Renal pelvis (tissue), 12 donors: ENCODE measurements at places on chromosomes 3 and 15. TPM values are rescaled to one million over a fixed set of nuclear protein-coding genes. Genes with fewer than 3 reads are reported as not detected.

Gene ATP13A5
- 0.22 TPM for polyA plus RNA-seq

Gene CD276
- polyA plus RNA-seq = 156 TPM

Gene TIGIT
- 0.06 TPM for polyA plus RNA-seq

Gene SERPINI2
- polyA plus RNA-seq = 1.0 TPM

Gene GOLGA8R
- 8.0 TPM for polyA plus RNA-seq

Gene ITGA11
- polyA plus RNA-seq = 2.9 TPM

Gene SLC15A2
- polyA plus RNA-seq = 15.8 TPM

Gene FBXW12
- polyA plus RNA-seq = 1.1 TPM

Gene TEX55
- polyA plus RNA-seq = not detected

Gene GNAT1
- polyA plus RNA-seq = not detected

GRCh38 chr3:123053107-123053506 lies 13.7 kb upstream of the PDIA5 start:
- DNase-seq = no peak

- no peak for DNase-seq
Measured at GRCh38 chr3:112687616-112688015, 46.7 kb upstream of the CCDC80 start.

DNA sequence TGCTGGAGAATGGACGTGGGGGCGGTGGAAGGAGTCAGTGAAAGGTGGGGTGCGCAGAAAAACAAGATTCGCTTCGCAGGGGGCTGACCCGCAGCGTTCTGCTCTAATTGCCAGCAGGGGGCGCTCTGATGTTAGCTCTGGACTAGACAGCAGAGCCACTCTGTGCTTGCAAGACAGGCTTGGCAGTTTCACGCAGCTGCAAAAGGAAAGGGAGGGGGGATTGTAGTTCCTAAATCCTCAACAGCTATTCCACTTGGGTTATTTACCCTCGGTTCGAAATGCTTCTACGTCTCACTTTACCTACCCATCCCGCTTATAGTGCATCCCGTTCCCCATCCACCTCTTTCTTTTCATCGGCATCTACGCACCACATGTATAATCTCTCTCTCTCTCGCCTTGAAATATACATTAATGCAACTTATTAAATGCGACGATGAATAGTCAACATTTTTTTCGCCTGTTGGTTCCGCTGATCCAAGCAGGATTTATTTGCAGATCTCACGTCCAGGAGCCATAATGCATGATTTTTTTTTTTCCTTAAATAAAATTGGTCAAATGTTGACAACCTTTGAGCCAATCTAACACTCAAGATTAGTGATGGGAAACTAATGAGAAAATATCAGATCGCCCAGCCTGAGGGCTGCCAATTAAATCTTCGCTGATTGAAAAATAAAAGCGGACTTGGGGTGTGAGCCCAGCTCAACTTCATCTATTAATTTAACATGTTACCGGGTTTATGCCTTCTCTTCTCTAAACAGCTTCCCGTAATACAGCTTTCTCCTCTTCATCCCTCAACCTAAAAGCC lies 216.4 kb downstream of the MEIS2 start:
- peak; percentile 97 for DNase-seq

DNA sequence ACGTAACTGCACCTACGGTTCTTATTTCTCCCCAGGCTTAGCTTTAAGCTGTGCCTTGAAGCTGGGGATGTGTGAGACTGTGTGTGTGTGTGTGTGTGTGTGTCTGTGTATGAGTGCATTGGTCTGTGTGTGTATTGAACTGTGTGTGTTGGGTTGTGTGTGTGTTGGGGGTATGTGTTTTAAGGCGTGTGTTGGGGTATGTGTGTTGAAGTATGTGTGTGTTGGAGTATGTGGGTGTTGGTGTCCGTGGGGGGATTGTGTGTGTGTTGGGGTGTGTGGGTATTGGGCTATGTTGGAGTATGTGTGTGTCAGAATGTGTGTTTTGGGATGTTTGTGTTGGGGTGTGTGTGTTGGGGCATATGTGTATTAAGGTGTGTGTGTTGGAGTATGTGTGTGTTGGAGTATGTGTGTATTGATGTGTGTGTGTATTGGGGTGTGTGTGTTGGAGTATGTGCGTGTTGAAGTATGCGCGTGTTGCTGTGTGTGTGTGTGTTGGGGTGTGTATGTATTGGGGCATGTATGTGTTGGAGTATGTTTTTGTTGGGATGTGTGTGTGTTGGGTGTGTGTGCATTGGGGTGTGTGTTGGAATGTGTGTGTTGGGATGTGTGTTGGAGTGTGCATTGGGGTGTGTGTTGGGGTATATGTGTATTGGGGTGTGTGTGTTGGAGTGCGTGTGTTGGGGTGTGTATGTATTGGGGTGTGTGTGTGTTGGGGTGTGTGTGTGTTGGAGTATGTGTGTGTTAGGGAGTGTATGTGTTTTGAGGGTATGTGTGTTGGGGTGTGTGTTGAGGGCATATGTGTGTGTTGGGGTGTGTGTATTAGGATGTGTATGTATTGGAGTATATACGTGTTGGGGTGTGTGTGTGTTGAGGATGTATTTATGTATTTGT lies 76.4 kb downstream of the LSM3 start:
- DNase-seq = no peak

DNA sequence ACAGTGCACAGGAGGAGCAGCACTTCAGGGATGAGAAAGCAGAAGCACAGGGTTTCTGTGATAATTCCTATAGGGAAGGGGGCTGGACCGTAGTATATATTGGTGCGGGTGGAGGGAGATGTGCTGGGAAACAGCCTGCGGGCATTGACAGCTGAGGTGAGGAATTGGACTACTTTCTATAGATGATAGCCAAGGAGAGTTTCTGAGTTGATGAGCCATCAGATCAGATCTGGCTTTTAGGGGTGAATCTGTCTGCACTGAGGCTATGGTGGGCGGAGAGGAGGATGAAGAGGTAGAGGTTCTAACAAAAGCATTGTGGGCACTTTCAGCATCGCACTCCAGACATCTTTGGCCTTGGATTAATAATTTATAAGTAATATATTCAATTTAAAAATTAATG lies 33.1 kb downstream of the SELENOT start:
- DNase-seq = no peak

- no peak for DNase-seq
Measured at GRCh38 chr15:98731712-98732450, 83.5 kb downstream of the IGF1R start.

DNA sequence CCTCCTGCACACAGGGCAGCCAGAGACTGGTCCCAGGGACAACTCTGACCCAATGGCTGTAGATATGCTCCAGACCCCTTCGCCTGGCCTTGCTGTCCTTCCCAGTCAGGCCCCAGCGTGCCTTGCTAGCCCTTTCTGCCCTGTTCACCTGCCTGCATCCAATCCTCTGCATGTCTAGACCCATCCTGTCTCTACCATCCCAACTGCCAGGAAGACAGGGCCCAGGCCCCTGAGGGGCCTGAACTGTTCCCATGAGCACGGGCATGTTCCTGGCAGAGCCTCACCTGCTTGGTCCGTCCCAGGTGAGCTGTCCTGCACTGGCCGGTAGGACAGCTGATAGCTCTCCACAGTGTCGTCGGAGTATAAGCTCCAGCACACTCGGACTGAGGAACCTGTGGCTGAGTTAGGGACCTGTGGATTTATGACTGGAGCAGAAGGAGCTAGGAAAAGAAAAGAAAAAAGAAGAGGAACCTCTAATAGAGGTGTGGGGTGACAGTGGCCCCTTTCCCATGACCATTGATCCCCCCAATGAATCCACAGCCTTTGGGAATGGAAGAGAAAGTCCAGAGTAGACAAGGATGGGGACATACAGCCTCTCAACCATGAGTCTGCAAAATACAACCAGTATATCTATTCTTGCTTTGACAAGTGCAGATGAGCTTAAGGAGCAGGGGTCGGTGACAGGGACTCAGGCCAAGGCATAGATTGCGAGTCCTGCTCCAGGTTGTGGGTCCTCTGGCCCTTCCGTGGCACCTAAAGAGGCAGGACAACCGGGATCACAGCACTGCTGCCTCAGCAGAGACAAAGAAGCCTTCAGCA lies 33.9 kb downstream of the FSD2 start:
- DNase-seq = no peak

DNA sequence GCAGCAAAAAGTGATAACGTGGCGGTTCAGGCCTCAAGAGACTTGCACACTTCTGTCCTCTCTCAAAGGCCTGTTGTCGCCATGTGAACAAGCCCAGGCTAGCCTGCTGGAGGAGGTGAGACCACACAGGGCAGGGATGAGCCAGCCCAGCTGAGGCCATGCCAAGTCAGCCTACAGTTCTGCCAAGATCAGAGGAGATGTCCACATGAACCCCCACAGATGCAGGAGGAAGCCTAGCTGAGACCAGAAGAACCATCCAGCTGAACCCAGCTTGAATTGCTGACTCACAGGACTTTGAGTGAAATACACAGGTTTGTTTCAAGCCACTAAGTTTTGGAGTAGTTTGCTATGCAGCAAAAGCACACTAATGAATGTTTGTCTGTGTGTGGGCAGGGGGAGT lies 50.3 kb upstream of the SEC13 start:
- no peak for DNase-seq

GRCh38 chr3:30203301-30203700 lies 403.1 kb upstream of the TGFBR2 start:
- DNase-seq = no peak

DNA sequence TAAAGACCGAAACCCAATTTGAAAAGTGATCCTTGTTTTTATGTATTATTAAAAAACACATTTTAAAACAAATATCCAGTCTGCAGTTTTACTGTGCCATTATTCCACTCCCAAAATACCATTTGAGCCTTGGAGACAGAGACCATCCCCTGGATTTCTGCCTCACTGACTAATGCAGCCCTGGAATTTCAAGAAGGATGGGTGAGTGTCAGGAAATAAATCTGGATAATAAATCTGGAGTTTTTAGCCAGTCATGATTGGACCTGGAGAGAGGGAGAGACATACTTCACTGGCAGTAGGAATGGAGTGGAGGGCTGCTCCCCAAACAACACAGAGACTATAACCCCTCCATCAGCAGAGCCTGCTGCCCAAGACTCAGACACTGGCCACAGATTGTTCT lies 123.3 kb downstream of the MYLK start:
- no peak for DNase-seq

DNA sequence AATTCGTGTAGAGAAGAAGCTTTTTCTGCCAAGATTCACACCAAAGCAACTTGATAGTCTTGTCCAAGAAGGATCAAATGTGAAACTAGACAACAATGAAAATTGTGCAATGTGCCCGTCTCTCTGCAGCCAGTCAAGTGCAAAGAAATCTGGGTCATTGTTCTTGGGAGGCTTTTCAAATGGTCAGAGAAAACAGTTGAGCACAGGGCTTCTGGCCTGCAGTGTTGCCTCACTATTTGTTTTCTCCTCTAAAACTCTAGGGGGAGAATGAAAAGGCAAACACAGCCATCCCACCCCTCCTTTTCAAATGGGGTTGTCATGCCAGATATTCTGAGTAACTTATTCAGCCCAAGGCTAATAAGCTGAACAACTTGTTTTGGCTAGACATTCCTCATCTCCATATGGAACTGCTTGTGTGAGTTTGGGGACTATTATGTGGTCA lies 417.6 kb upstream of the CDIN1 start:
- DNase-seq = no peak

DNA sequence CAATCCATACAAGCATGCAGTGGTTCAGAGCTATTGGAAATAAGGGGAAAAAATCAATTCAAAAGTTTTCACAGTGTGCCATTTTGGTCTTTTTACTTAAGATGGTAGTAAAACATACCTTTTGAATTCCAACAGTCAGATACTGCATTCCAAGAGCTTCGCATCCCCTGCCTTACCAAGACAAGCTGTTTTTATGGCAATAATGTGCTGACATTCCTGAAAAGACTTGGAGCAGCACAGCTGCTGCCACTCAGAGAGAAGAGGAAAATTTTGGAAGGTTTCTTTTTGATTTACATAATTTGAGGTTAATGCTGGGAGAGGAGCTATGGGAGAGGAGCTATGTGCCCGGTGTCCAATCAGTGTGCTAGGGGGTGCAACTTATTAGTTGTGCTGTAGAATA lies 148.3 kb downstream of the FEZF2 start:
- DNase-seq = no peak

DNA sequence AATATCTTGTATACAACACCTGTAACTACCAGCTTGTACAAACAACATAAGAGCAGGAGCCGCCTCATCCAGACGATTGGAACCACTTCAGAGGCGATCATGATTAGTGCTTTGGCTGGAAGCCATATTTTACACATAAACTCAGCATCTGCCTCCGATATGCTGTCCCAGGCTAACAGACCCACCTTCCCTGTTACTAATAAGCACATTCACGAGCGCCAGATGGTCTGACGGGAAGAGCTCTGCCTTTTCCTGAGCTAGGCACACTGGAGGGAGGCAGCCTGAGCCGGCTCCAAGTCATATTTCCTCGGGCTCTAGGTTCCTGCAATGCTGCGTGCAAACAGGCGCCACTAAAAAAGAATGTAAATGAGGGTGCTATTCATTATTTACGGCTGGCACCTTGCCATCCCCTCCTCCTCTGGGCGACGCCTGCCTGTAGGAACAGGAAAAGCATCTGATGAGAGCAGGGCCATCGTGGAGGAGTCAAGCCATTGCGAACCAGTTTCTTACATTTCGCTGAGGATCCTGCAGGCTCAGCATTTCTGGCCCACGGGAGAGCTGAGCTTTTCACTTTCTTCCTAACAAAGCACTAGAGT lies 98.2 kb downstream of the ANXA2 start:
- no peak for DNase-seq

- no peak for DNase-seq
Measured at GRCh38 chr3:11641316-11641682, 2.4 kb downstream of the VGLL4 start.

DNA sequence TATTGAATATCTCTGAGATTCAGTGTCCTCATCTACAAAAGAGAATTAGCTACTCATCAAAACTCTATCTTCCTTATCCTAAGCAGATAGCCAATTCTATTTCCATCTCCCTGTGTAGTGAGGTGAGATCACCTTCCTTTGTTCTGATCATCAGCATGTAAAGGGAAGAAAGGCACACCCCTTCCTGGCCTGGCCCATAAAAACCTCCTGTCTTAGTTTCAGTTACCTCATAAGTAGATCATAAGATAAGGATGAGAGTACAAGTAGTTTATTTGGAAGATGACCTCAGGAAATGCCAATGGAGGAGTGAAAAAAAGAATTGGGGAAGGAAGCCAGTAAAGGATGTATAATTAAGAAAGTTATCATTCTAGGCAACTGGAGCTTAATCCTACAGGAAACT lies 114.5 kb upstream of the GADL1 start:
- DNase-seq = no peak

GRCh38 chr3:126040386-126040785 lies 43.5 kb downstream of the SLC41A3 start:
- DNase-seq = no peak

GRCh38 chr3:146550743-146551510 lies 6.5 kb upstream of the PLSCR1 start:
- no peak for DNase-seq

DNA sequence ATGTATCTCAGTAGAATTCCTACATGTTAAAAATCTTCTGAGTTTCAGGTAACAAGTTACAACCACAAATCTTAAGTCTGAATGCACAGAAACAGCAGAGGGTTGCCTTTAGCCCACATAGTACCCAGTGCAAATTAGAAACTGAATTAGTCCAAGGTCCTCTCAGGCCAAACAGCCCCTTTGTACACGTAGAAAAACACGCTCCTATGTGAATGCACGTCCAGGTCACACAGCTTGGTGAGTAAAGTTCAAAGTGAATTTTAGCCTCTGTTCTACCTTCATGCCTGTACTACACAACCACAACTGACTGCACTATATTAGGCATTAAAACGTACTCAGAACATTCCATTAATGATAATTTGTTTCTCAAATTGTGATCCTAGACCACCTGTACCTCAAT lies 46.3 kb downstream of the GYG1 start:
- DNase-seq = no peak
